IMR-90 (cell line): ENCODE measurements at places on chromosomes 12 and 14. TPM values are rescaled to one million over a fixed set of nuclear protein-coding genes. Genes with fewer than 3 reads are reported as not detected.

- DNase-seq: no peak
Measured at GRCh38 chr14:36655963-36656686, 5.5 kb upstream of the PAX9 start.

The NEDD8 gene
- total RNA-seq: 167 and 224 TPM in 2 replicates

DNA sequence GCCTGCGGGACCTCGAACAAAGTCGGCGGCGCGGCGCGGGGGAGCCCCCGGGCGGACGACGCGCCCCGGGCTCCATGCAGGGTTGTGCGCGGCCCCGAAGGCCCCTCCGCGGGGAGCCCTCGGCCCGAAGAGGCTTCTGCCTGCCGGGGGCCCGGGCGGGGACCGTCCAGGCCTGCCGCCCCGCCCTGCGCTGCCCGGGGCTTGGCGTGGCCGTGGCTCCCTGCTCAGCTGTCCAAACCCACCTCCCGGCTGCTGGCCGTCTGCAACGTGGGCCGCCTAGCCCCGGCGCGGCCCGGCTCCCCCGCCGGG, 670 bp downstream of the DYRK2 start:
- no peak for DNase-seq

GRCh38 chr12:17652436-17652835, 437.6 kb downstream of the RERGL start:
- DNase-seq: no peak

DNA sequence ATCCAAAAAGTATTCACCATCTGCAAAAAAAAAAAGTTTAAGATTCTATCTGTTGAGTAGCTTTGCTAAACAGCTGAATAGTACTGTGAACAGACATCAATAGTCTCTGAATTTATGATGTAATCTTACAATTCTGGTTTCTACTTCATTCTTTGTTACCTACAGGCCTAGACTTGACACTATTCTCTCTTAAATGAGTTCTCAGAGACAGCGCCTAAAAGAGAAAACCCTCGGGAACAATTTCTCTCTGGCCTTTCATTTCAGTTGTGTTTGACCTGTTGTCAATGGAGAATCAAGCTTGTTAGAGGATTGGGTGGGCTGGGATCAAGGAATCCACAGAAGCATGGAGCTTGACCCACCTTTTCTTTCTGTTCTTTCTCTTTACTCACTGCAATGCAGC, 5.9 kb upstream of the TWF1 start:
- no peak for DNase-seq

The KRT78 gene
- not detected in 2 replicates for total RNA-seq

The OR4E2 gene
- not detected in 2 replicates for total RNA-seq
